ENCODE measurements at places on chromosomes 12 and 14.

GRCh38 chr12:87094356-87094755 lies 838.2 kb upstream of the MGAT4C start:
- no peak for DNase-seq

- no peak for DNase-seq
Measured at GRCh38 chr12:114735011-114735410, 51.0 kb upstream of the TBX3 start.

- no peak for DNase-seq
Measured at GRCh38 chr12:95099270-95099790, 25.9 kb upstream of the NR2C1 start.

DNA sequence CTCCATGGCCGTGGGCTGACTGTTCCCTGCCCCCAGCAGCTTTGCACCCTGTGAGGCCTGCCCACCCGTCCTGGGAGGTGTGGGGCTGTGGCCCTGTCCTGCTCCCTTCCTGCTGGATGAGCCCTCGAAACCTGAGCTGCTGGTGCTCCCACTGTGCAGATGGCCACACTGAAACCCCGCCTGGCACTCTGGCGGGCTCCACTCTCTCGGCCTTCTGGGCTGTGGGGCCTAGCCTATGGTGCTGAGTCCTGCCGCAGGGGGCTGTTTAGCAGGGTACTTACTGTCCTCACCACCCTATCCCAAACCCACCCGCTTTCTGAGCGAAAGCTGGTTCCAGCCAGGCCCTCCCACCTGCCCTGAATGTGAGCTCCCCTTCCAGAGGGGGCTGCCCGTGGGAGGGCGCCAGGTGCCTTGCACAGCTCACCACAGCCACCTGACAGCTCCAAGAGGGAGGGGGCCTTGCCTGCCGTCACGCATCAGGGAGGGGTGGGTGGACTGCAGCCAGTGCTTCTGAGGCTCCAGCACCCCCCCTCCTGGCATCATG lies 7.3 kb downstream of the SLC25A47 start:
- DNase-seq = no peak

GRCh38 chr12:55931780-55932550 lies 1.0 kb downstream of the DGKA start:
- DNase-seq = peak; percentile 39

DNA sequence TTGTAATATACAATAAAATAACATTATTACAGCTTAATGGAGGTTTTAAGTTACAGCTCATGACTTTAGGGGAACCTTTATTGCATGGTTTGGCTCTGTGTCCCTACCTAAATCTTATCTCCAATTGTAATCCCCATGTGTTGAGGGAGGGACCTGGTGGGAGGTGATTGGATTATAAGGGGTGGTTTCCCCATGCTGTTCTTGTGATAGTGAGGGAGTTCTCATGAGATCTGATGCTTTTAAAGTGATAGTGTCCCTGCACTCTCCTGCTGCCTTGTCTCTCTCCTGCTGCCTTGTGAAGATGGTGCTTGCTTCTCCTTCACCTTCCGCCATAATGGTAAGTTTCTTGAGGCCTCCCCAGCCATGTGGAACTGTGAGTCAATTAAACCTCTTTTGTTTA lies 132.1 kb upstream of the SYT1 start:
- no peak for DNase-seq

GRCh38 chr14:61111209-61111665 lies 130.2 kb downstream of the SLC38A6 start:
- no peak for DNase-seq

DNA sequence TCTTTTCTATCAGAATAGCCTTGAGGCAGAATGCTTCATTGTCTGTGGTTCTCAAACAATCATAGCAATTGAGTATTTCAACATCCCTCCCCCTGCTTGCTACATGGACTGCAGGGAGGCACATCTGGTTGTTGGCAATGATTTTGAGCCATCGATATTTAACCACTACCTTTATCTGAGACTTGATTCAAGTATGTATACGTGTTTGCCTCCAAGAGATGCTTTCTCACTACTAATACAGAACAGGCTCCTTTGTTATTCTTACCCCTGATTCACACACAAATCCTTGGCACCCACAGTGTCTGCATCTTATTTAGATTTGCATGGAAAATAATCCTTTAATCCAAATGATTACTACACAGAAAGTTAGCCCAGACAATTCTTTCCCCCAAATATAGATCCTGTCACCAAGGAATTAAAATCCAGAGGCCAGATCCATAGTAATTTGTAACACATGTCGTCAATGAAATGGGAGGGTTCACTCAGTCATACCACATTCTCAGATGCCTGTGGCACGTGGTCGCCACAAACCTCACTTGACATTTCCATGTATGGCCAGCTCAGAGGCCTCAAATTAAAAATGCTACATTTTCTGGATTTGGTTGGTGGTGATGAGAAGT lies 199.3 kb downstream of the ITPR2 start:
- peak; percentile 69 for DNase-seq

DNA sequence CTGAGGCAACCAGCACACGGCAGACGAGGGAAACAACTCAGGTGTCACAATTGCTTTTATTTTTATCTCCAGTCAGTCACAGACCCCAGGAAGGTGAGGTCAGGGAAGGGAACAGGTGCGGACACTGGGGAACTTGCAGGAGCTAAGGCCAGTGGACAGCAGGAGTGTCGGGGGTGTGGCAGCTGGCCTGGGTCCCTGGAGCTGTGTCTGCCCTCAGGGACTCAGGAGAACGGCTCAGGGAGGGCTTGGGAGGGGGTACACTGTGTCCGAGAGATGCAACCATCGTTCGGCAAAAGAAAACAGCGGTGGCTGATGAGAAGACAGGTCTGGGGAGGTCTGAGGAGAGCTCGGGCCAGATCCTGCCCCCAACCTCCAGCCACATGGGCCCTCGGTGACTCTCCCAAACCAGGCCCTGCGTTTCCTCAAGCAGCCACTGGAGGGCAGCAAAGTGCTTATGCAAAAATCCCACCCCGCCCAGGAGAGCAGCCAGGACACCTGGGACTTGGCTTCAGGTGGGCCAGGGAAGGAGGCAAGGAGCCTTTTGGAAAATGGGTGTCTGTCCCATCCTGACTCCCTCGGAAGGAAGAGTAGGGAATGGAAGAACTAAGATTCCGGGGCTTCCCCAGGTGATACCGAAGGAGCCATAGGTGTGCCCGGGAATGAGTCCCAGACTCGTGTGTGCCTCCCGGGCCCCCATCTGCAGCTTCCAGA lies 24.1 kb upstream of the BCDIN3D start:
- peak; percentile 70 for DNase-seq
